GM04504 (cell line): ENCODE measurements at places on chromosomes 4 and X.
A peak's percentile ranks its signal among the peaks of the same experiment; 100 is the strongest.

GRCh38 chr4:2044542-2045517 lies 14.3 kb upstream of the NAT8L start:
- no peak for DNase-seq

DNA sequence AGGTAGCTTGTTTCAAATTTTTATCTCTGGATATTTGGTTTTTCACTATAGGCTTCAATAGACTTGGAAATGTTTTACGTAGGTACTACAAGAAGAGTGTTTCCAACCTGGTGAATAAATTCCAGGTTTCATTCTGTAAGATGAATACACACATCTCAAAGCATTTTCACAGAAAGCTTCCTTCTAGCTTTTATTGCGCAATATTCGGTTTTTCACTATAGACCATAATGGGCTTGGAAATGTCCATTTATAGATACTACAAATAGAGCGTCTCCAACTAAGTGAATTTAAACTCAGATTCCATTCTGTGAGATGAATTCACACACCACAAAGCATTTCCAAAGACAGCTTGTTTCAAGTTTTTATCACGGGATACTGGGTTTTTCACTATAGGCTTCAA lies 857.7 kb upstream of the HS3ST1 start:
- no peak for DNase-seq

DNA sequence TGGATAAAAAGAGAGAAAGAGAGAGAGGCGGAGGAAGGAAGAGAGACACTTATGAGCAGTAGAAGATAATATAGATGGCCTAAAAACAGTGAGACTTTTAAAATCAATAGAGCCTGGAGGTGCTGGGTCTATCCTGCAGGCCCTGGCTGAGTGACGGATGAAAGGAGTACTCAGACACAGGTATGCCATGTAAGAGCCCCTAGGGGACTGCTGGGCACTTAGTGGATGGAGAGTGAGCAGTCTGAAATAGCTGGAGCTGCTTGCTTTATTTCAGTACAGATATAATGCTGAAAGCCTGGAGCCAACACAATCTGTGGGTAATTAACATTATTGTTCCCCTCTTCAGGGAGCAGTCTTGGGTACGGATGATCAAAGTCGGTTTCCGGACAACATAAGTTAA lies 578.6 kb downstream of the SPOCK3 start:
- DNase-seq: no peak

DNA sequence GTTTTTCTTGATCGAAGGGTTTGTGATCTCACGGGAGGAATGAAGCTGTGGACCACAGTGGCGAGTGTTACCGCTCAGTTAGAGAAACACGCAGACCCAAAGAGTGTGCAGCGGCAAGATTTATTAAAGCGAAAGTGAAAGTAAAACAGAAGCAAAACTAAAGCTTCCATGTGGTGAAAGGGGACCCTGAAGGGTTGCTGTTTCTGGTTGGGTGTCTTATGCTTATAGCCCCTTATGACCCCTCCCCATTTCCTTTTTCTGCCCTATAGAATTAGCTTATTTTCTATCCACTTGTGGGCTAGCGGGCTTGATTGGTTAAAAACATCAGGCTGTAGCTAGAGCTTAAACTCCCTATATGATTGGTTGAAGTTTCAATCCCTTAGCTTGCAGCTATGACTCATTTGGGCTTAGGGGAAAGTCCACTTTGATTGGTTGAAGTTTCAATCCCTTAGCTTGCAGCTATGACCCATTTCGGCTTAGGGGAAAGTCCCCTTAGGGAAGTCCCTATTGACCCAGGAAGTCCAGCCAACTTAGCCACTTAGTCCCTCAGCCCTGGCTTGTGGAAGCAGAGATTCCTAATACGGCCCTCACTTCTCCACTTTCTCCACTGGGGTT lies 171.2 kb upstream of the NWD2 start:
- no peak for DNase-seq

DNA sequence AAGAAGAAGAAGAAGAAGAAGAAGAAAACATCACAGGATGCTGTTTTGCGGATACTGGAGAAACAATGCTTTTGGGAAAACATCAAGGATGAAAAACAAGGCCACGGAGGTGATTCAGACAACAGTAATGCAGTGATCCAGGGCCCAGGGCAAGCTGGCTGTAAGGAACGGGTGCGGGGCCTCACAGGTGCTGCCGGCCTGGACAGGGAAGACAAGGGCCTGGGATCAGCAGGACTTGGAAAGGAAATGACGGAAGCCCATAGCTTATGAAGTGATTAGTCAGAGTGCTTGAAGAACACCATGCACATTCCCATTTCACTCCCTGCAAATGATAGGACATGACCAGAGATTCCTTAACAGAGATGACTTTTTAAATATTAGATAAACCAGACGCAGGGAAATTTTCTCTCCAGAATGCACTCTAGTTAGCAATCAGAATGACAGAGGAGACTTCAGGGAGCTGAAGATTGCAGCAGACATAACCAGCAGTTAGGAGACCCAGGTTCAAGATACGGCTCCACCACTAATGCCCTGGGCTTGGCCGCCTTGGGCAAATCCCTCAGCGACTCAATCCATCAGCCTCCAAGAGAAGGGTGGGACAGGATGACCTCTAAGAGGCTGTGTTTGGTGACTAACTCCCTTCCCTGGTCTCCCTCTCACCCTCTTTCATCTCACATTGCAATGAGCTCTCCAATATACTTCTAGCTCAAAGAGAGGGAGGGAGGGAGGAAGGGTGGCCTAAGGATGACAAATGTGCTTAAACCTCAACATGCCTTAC lies 54.1 kb downstream of the APBB2 start:
- peak; percentile 70 for DNase-seq

DNA sequence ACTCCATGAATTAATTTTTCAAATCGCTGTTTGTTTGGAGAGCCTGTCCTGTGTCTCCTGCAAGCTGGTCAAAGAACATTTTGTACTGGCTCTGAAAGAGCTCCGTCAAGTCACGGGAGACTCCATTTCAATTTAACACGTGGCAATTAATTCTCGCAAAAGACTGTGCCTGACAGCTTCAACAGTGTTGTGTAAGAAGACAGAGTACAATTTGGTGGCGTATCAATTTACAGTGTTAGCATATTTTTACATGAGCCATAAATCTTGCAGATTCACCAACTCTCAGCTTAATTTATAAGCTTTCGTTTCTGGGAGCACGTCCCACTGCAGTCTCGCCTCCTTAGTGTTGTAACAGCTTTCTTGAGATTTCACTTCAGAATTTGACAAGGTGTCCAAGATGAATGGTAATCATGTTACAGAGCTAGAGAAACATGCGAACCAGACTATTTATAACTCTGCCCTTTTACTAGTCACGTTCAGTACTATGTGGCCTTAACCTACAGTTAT lies 70.8 kb downstream of the RWDD4 start:
- peak; percentile 59 for DNase-seq

DNA sequence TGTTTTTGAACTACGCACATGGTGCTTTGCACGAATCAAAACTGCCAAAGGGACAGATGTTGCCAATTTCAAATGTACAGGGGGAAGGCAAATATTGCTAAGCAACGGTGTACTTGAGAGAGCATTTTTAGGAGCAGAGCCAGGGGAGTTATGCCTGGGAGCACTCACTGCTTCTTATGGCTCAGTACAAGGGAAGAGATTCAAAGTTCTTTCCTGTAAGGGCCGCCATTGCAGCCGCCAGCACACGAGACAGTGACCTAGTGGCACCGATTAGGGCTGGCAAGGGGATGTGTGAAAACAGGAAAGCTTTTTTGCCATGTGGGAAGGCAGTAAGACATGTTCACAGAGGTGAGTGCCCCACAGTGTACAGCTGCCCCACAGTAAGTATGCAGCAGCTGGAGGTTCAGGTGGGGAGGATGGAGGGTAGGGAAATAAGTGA lies 133.8 kb downstream of the AFF1 start:
- no peak for DNase-seq

DNA sequence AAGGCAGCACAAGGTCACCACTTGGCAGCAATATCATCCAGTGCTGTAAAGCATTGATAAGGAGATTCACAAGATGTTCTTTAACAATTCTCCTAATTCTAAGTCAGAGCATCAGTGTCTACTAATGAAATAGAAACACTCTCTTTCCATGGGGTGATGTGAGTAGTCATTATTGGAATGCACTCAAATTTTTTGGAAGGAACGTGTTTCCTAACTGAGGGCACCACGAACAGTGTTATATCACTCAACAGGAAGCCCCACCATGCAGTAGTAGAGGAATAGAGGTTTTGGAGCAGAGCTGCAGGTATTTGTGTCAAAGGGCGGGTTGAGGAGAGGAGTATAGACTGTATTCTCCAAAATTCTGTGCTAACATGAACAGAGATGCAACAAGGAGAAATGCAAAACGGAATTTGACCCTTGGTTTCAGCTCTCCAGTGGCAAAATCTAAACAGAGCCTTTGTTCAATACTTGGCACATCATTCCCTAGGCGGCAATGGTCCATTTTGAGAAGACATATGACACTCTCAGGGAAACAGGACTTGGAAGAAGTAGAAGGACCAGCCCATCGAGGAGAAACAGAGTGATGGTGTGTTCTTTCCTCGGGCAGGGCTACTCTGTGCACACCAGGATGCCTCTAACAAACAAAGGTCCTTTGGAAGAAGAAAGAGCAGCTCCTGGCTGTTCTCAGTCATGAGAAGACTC lies 98.9 kb downstream of the CPEB2 start:
- no peak for DNase-seq

- no peak for DNase-seq
These were observed 222.1 kb downstream of the STIM2 start for GRCh38 chr4:27082776-27083175.

DNA sequence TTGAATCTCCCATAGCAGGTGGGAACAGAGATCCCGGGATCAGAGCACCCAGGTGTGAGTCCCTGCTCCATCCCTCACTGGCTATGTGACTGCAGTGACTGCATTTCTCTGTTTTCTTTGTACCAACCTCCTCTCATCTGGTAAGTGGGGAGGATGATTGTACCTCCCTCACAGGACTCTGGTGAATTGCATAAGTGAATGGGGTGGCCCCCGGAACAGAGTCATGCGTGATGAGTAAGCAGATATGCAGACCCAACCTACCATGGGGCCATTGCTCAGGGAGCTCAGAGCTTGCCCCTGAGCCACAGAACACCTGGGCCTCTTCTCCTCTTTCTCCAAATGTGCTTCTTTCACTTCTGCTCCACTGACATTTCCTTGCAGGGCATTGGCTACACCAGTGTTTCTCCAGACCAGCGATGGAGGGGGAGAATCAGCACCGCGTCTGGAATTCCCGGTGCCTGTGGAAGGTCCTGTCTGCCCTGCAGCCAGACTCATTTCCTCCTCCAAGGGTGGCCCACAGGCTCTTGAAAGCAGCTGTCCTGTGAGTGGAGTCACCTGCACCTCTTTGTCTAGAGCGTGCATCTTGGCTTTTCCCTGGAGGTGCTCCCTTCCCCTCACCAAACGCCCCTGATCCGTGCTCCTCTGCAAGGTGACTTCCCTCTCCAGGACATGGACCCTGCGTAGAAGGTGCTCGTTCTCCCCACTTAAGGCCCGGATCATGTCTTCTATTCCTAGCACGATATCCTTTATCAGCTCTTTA lies 30.0 kb downstream of the C4orf50 start:
- DNase-seq: no peak

DNA sequence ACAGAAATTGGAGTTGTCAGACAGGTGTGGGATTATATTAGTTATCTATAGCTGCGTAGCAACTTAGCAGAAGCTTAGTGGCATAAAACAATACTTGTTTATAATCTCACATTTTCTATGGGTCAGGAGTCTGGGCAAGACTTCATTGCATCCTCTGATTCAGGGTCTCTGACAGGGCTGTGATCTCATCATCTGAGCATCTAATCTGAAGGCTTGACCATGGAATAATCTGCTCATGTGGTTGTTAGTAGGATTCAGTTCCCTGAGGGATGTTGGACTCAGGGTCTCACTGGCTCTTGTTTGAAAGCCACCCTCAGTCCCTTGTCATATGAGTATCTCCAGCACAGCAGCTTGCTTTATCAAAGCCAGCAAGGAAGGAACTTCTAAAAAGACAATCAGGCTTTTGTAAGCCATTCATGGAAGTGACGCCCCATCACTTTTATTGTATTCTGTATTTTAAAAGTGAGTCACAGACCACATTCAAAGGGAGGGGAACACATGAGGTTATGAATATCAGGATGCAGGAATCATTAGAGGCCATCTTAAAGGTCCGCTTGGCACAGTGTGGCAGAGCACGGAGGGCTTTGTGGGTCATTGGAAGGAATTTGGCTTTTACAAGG lies 37.2 kb upstream of the FAM9B start:
- DNase-seq: no peak

DNA sequence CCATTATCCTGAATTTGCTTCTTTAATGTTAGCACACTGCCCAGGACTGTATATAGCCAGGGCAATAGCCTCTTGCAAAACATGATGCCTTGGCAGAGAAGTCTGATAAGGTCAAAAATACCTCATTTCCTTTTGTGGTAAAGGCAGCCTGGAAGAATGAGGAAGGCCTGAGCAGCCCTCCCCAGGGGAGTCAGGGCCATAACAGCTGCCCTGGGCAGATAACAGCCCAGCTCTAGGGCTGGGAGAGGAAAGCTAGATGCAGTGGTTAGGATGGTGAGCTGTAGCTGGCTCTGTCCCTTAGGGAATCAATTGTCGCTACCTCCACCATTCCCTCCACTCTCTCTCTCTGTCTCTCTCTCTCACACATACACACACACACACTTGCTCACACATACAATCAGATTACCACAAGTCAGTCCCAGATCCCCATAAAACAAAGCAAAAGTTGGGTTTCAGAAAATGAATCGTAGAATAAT lies 29.2 kb downstream of the EFHC2 start:
- no peak for DNase-seq

- no peak for DNase-seq
These were observed 13.5 kb upstream of the PPM1K start for GRCh38 chr4:88297725-88298454.

- DNase-seq: no peak
These were observed 233.3 kb downstream of the NDST4 start for GRCh38 chr4:114879916-114880669.

GRCh38 chrX:147908106-147908505 lies 3.6 kb upstream of the FMR1 start:
- no peak for DNase-seq

DNA sequence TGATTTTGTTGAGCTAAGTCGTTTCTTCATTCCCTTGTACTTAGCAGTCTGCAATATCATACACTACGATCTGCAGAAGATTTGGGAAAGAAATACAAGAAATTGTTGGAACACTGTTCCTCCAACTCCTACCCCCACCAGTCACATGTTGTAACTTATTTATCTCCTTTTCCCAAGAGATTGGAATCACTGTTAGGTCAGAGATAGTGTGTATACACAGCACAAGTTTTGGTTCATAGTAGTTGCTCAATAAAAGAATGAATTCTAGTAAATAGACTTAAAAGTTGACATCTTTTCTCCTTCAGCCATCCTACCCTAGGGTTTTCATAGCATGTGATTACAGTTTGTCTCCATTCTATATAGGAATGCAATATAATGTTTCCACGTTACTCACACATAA lies 68.8 kb downstream of the ARFIP1 start:
- no peak for DNase-seq

- DNase-seq: no peak
These were observed 53.1 kb downstream of the FAM114A1 start for GRCh38 chr4:38920677-38921076.

GRCh38 chr4:169269916-169270809 lies 593 bp downstream of the SH3RF1 start:
- DNase-seq: no peak
